GM18507 (cell line): ENCODE measurements at places on chromosomes 12 and 14.

DNA sequence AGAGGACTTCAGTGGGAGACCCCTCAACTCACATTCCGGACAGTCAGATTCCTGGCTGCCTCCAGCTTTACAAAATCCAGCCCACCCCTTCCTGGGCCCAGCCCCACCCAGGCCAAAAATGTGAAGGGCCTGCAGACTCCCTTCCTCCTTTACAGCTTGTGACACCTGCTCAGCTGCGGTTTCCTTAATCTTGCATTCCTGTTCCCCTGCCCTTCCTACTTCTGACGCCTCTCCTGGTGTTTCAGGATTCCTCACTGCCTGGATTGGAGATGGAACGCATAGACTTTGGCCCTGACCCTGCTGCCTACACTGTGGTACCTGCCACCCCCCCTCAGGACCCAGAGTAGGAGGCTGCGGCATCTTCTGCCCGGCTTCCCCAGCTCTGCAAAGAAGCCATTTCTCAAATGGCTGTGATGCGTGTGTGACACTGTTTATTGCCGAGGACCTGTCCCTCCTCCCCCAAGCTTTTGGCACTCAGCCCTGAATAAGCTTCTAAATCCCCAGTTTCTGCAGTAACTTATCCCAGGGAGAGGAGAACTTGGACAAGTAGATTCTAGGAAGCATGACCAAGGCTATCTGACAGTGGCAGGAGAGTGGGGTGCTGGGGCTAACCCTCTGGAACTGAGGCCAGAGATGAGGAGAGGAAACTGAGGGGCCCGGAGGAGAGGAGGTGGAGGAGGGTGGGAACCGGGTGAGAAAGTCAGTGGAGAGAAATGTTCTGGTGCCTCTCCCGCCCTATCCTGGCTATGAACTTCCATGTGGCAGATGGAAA, 24.9 kb upstream of the BCDIN3D start:
- no peak for DNase-seq

DNA sequence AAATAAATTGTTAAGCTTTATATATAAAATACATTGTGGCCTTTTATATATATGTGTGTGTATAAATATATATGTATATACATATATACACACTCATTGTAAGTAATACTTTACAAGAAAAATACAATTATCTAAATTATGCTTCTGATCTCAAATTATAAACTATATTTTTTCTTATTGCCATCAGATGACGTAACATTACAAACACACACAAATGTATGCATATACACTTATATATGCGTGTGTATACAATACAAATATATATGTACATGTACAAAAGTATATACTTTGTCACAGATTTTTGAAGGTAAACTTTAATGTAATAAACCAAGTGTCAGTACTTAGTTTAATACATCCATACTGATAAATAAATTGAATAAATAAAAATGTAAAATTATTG, 278.9 kb upstream of the LMO3 start:
- DNase-seq: no peak

DNA sequence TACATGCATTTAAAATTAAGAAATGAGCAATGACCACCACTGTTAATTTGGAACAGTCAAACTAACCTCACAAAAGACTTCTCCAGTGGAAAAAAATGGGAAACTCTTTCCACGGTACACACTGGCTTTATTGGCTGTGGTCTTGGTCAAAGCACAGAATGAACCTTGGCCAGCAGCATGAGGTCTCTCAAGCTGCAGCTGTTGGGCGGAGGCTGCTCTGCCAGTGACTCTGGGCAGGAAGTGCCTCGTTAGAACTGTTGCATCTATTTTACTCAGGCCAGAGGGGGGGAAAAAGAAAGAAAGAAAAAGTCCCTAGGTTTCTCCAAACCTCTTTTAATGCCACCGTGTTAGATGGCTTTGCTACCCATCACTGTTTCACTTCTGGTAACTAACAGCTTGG, 279.8 kb upstream of the DIO2 start:
- DNase-seq: no peak

- no peak for DNase-seq
Measured at GRCh38 chr12:125143491-125143890, 78.3 kb downstream of the AACS start.

DNA sequence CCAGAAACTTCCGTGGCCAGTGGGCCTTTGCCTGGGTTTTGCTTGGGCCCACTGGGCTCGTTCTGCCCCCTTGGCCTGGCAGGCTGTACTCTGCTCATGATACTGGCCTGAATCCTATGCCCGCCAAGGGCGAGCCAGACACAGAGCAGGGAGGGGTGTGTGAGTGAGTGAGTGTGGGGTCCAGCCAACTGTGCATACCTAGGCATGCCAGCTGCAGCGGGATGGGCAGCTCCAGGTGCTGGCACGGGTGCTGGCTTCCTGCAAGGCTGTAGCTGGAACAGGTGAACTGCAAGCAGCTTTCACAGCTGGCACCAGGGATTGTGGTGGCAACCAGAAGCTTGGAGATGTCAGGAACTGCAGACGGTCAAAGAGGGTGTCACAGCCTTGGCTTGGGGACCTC, 1276.4 kb downstream of the SLC16A7 start:
- DNase-seq: no peak

DNA sequence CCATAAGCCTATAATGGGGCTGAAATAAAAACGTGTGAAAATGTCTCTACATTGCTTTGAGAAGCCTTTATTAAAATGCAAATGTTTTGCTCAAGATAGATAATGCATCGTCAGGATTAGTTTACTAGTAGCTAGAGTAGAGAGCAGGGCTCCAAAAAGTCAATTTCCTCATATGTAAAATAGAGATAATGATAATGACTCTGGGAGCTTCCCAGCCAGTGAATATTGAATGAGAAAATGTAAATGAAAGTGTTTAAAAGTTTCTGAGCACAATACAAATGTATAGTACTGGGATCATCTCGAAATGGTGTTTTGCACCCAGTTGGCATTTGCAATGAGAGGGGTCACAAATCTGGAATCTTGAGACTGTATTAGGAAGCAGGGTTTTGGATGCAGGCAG, 135.3 kb downstream of the OTOGL start:
- no peak for DNase-seq

DNA sequence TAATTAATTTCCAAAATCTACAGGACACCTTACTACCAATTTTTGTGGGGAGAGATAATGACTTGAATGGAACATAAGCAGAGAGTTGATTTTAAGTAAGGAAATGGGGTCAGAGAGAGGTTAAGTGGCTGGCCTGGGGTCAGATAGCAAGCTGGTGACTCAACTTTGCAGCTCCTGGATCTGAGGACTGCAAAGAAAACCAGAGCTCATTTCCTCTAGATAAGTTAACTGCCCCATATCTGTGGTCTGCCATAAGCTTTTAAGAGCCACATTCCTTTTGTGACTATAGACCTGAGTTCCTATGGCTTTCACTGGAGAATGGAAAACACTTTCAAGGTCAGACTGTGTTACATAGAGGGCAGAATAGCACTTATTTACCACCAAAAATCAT, 201.2 kb upstream of the PRICKLE1 start:
- DNase-seq: no peak

DNA sequence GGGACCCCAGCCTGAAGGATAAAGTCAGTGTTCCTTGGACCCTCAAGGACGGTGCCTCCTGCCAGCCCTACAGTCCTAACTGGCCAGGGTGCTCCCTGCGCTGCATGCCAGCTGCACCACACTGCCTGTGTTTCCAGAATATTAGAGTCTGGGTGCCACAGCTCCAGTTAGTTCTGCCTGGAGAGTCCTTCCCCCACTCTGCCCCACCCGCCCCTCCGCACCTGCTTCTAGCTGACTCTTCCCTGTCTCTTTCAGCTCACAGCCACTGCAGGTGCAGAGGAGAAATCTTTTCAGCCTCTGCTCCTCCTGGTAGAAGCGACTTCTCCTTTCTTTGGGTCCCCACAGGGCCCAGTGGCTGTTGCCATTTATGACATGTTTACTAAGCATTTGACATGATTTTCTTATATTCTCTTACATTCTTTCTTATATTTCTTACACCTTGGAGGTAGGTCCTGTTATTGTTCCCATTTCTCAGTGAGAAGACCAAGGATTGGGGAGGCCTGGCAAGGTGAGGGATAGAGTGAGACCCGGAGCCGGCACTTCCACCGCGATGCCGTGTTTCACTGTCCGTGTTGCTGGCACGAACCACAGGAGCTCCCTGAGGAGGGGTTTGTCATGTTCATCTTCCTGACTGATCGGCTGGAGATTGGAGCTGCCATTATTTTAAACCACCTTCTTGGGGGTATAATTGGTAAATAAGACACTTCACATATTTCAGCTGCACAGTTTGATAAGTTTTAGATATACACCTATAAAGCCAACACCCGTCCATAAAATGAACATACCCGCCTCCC, 29.4 kb downstream of the SYNE3 start:
- no peak for DNase-seq

- no peak for DNase-seq
Measured at GRCh38 chr14:64934338-64934929, 8.1 kb downstream of the GPX2 start.

DNA sequence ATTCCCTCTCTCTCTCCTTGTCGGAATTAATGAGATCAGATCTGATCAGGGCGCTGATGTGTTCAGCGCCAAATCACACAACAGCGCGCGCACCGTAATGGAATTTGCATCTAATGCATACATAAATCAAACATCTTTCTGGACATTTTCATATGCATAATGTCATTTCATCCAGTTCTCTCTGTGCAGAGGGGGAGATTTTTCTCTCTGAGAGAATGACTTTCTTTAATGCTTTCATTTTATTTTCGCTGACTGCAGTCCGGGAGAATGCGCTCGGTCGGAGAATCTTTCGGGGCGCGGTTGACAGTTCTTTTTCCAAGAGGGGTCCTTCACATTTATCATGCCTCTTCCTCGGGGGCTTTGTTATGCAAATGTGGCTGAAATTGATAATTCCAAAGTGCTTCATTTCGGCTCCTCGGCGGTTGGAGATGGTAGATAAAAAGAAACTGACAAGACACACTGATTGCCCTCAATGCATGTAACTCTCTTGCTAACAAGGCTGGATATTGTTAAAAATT, 615.9 kb downstream of the VRK1 start:
- DNase-seq: no peak

DNA sequence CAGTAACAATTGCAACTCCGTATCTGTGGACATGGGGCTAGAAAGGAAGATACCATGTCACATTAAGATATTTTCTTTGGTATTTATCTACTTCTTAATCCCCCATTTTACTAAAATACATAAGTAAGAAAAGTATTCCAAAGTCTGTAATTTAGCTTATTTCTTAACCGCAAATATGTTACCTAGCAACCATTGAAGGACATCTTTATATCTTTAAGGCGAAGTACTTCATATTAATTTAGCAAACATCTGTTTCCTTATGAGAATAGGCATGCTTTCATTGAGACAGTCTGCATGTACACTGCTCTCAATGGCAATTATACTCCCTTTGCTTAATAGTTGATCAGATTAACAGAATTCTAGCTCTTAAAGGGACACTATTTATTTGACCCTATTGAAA, 88.8 kb downstream of the NAV3 start:
- no peak for DNase-seq

- no peak for DNase-seq
Measured at GRCh38 chr14:65904988-65905387, 492.5 kb downstream of the FUT8 start.

DNA sequence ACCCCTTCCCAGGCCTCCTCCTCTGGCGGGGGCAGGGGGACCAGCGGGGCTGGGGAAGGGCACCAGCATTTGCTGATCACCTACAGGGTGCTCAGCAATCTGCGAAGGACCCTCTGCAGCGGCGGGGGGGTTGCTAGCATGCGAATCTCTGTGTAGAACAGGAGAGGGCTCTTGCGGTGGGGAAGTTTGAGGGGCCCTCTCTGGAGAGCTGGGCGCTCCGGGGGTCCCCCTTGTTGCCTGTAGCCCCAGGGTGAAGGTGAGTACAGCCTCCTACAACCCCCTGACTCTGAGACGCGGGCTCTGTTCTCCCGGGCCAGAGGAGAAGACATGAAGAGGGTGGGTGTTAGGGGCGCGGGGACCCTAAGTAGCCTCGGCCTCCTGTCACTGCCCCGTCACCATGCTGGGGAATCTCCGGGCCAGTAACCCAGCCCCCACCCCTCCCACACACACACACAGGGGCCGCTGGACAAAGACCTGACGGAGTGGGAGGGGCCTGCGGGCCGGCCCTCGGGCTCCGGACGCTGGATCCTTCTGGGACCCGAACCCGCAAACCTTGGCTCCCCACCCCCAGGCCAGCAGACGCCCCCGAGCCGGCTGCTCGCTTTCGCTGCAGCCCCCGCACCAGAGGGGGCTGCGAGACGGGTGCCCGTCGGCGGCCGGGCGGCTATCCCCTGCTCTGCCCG, 734 bp downstream of the FIGNL2 start:
- no peak for DNase-seq

DNA sequence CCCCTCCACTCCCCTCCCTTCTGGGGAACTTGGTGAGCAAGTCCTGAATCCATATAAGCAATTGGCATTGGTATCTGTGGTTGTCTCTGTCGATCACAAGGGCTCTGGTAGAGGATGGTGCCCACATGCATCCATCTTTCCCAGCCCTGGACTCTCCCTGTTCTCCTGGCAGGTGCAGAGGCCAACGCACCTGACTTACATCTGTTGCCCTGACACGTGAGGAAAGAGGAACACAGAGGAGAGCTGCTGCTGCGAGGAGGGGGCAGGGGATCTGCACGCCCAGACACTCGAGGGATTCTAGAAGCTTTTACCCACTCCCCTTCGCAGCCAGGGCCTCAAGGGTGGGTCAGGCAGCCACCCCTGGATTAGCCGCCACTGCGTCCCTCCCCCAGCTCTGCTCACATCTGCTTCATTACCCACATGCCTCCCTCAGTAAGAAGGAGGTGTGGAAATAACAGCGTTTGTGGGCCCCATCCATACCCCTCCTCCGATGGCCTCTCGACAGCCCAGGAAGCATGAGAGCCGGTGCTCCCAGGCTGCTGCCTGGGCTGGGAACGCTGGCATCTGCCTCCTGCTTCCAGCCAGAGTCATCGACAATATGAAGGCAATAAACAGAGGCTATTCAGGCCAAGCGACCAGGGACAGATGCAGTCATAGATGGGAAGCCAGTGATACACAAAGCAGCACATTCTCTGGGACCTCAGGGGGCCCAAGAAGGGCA, 56.5 kb downstream of the KDM2B start:
- no peak for DNase-seq

DNA sequence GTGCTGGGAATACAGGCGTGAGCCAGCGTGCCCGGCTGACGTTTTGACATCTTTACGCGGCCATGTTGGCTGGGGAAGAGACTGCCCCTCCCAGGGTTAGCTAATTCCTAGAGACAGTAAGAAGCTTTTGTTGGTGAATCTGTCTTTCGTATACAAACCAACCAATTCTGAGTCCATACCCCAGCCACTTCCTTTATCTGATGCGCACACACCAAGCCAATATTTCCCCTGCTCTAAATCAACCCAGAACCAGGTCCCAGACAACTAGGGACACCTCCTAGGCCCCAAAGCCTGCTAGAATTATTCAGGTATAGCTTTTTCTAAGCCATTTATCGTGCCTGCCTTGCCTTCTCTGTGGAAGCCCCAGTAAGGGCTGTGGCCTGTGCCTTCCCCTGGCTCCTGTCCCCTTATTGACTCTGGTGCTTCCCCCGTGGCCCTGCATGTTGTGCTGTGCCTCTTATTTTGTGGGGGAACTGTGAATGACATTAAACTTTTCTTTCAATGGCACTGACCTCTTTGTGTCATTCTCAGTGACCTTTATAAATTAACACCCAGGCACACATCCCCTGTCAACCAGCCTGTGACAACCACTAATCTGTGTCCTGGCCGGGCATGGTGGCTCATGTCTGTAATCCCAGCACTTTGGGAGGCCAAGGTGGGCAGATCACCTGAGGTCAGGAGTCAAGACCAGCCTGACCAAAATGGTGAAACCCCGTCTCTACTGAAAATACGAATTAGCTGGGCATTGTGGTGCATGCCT, 10.7 kb upstream of the EVL start:
- DNase-seq: no peak
